ENCODE measurements at places on chromosomes 12 and 14.

- no peaks in the 10 kb centered on the region for H3K4me1 ChIP-seq
- no peak overlapping the region for H3K4me3 ChIP-seq
- no peak for DNase-seq
- H3K27me3 ChIP-seq = no peaks in the 10 kb centered on the region
- no peak overlapping the region for H3K27ac ChIP-seq
Measured at GRCh38 chr14:61375218-61375617, 53.8 kb downstream of the PRKCH start.

- no peaks in the 10 kb centered on the region for H3K27me3 ChIP-seq
- no peak overlapping the region for H3K4me3 ChIP-seq
- no peak for DNase-seq
- no peak overlapping the region for H3K27ac ChIP-seq
Measured at GRCh38 chr14:60183138-60183537, 17.9 kb upstream of the DHRS7 start.

GRCh38 chr12:230925-231671, 17.1 kb upstream of the SLC6A12 start:
- no peak overlapping the region for H3K4me3 ChIP-seq
- H3K36me3 ChIP-seq = no peaks in the 10 kb centered on the region
- H3K4me1 ChIP-seq = peaks cover 4% of the 10 kb centered on the region

- H3K27me3 ChIP-seq = no peaks in the 10 kb centered on the region
- peaks cover 6% of the 10 kb centered on the region for H3K4me1 ChIP-seq
- H3K36me3 ChIP-seq = no peaks in the 10 kb centered on the region
- H3K27ac ChIP-seq = no peak overlapping the region
- H3K4me3 ChIP-seq = no peak overlapping the region
Measured at GRCh38 chr12:11832093-11832492, 182.6 kb downstream of the ETV6 start.

DNA sequence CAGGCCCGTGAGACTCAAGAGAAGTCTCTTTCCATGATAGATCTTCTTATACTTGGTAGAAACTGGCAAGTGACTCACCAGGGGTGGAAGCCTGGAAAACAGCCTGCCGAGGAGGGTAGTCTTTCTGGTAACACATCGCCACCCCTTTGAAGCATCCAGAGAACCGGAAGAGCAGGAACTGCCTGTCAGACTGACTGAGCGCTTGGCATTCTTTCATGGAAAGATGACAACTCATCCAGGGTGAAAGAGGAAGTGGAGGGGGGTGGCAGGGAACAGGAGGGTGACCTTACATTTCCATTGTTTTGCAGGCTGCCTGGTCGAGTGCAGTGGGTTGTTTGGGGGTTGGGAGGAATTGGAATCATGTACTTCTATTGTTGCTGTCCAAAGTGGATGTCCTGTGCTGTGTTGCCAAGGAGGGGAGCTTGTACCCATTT, 34.5 kb downstream of the PRKCH start:
- peaks cover 2% of the 10 kb centered on the region for H3K4me1 ChIP-seq
- H3K27ac ChIP-seq = no peak overlapping the region
- no peaks in the 10 kb centered on the region for H3K27me3 ChIP-seq
- DNase-seq = peak; percentile 54
- no peak overlapping the region for H3K4me3 ChIP-seq
- H3K36me3 ChIP-seq = no peaks in the 10 kb centered on the region

DNA sequence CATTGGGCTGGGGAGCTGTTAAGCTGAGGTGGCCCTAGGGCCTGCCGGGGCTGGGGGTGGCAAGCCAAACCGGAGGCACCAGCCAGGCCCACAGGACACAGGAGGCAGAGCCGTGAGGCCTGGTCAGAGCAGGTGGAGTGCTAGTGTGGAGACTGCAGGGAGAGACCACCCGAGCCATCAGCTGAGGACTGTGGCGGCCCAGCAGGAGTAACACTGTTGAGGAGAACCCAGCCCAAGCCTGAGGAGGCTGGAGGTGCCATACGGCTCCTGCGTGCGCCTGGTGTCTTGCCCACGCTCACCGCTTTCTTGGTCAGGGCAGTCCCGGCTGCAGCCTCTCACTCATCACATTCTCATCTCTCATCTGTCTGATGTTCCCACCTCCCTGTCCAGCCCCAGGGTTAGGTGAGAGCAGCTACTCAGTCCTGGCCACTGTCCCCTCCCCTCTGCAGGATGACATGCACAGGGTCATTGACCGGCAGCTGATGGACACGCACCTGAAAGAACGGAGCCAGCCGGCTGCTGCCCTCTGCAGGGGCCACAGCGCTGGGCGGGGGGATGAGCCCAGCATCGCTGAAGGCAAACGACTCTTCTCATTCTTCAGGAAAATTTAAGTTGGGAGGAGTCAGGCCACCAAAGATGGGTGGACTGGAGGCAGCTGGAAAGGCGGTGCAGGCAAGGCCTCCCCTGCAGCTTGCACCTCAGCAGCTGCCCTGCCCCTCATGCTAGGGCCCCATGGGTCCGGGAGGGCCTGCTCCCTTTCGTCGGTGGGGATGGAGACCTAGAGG, 23.8 kb downstream of the RAB35 start:
- no peaks in the 10 kb centered on the region for H3K27me3 ChIP-seq
- DNase-seq = no peak
- H3K27ac ChIP-seq = peak overlapping the region; percentile 58
- H3K4me1 ChIP-seq = peaks cover 39% of the 10 kb centered on the region
- no peak overlapping the region for H3K4me3 ChIP-seq
- H3K36me3 ChIP-seq = peaks cover 5% of the 10 kb centered on the region

GRCh38 chr12:38956337-38956736, 50.9 kb upstream of the CPNE8 start:
- no peaks in the 10 kb centered on the region for H3K4me1 ChIP-seq
- no peak for DNase-seq
- no peak overlapping the region for H3K4me3 ChIP-seq
- no peak overlapping the region for H3K27ac ChIP-seq

GRCh38 chr12:85036234-85036707, at the start of the genes LRRIQ1 and TSPAN19:
LRRIQ1 (plus strand) TSS chr12:85036351; CDS start chr12:85038177, 1,826 bp downstream.
TSPAN19 (minus strand) TSS chr12:85036277; CDS start chr12:85029946, 6,331 bp downstream.
- DNase-seq = peak; percentile 86
- H3K27me3 ChIP-seq = no peaks in the 10 kb centered on the region
- peak within 1 kb of the TSS; percentile 78 for H3K27ac ChIP-seq
- H3K36me3 ChIP-seq = no peaks in the 10 kb centered on the region
- no peaks in the 10 kb centered on the region for H3K4me1 ChIP-seq
- peak within 1 kb of the TSS; percentile 81 for H3K4me3 ChIP-seq

DNA sequence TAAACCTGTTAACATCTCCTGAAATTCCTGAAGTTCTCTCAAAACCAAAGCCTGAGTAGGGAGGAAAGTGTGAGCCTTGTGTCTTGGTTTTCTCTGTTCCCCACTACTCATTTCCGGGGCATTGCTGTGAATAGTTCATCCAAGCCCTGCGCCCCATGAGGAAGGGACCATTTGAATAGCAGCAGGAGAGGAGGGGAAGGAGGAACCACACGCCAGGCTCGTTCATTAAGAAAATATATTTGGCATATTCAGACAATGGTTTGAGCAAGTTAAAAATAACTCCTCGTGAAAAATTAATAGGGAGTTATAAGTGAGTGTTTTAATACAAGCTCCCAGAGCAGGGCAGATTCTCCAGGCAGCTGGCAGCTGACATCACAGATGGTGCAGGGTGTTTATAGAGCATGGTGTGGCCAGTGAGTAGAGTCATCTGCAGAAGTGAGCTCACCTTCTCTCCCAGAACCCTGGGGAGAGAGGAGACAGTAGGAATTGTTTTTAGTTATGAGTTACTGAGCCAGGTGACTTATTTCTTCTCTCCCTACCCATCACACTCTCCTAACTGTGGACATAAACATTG, 29.5 kb upstream of the CISTR start:
- H3K4me1 ChIP-seq = peaks cover 5% of the 10 kb centered on the region
- H3K36me3 ChIP-seq = no peaks in the 10 kb centered on the region
- no peak for DNase-seq
- no peak overlapping the region for H3K4me3 ChIP-seq

GRCh38 chr12:114884575-114884974, 200.6 kb upstream of the TBX3 start:
- no peaks in the 10 kb centered on the region for H3K4me1 ChIP-seq
- H3K27ac ChIP-seq = no peak overlapping the region
- no peaks in the 10 kb centered on the region for H3K36me3 ChIP-seq
- no peak for DNase-seq
- H3K27me3 ChIP-seq = no peaks in the 10 kb centered on the region

GRCh38 chr14:22735096-22735495, 31.4 kb upstream of the OXA1L start:
- H3K27ac ChIP-seq = no peak overlapping the region
- no peaks in the 10 kb centered on the region for H3K27me3 ChIP-seq
- no peak for DNase-seq
- H3K4me1 ChIP-seq = no peaks in the 10 kb centered on the region

DNA sequence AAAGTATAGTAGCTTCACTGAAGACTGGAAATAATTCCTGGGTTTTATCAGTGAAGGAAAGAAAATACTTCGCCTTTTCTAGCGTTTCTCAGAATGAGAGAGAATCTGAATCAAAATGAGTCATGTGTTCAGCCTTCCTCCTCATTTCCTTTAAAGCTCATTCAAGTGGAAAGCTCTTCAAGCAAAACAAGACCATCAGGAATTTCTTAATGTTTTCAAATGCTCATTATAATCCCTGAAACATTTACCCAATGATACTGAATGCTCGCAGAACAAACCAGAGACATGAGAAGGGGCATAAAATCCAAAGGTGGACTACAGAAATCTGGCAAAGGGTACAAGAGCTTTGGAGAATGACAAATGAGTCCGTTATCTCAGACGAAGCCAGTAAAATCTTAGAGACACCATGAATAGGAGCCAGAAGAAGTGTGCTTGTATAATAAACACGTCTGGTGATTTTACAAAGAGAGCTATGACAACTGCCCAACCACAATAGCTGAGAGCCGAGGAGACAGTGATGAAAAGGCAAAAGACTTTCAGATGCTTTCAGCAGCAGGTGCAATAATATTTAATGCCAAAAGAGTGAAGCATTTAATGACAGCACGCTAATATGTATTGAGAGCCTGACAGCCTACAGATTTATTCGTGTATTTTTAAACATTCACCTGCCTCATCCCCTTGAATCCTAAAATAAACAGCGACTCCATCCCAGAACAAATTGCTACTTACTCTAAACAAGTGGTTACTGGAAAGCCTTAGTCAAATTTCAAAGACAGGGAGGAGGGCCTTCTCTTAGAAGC, 19.0 kb downstream of the SPRING1 start:
- no peak for DNase-seq
- H3K4me1 ChIP-seq = peaks cover 8% of the 10 kb centered on the region
- H3K4me3 ChIP-seq = no peak overlapping the region
- H3K36me3 ChIP-seq = peaks cover 45% of the 10 kb centered on the region

DNA sequence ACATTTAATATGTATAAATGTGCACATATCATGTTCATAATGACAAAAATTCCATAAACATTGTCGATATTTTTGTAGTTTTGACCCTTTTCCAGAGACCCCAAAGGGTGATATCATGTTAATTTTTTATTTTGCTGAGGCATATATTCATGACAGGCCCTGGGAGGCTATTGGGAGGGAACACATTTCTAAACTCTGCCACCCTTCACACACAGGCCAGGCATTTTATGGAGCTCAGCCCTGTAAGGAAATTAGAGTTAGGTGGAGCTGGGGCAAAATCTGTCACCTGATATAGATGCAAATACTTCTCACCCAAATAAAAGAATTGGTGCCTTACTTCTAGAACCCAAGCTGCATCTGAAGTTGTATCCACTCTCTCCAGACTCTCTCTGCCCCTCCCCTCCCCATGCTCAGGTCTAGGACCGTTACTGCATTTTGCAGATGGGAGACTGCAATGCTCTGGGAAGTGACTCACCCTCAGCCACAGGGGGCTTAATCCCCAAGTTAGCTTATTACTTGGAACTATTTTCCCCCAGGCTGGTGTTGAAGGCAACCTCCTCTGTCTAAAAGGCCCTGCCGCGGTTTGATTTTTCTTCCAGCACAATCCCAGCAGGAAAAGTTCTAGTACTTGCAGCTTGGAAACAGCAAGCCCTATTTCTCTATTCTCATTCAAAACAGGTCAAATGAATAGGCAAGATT, 238.9 kb downstream of the EMP1 start:
- H3K27ac ChIP-seq = no peak overlapping the region
- no peaks in the 10 kb centered on the region for H3K27me3 ChIP-seq
- H3K4me3 ChIP-seq = no peak overlapping the region
- DNase-seq = peak; percentile 17
- no peaks in the 10 kb centered on the region for H3K36me3 ChIP-seq

GRCh38 chr14:54440476-54440872, 700 bp downstream of the CNIH1 start:
- H3K27me3 ChIP-seq = no peaks in the 10 kb centered on the region
- peaks cover 9% of the 10 kb centered on the region for H3K4me1 ChIP-seq
- H3K4me3 ChIP-seq = peak overlapping the region; percentile 79
- H3K36me3 ChIP-seq = no peaks in the 10 kb centered on the region
- DNase-seq = no peak

DNA sequence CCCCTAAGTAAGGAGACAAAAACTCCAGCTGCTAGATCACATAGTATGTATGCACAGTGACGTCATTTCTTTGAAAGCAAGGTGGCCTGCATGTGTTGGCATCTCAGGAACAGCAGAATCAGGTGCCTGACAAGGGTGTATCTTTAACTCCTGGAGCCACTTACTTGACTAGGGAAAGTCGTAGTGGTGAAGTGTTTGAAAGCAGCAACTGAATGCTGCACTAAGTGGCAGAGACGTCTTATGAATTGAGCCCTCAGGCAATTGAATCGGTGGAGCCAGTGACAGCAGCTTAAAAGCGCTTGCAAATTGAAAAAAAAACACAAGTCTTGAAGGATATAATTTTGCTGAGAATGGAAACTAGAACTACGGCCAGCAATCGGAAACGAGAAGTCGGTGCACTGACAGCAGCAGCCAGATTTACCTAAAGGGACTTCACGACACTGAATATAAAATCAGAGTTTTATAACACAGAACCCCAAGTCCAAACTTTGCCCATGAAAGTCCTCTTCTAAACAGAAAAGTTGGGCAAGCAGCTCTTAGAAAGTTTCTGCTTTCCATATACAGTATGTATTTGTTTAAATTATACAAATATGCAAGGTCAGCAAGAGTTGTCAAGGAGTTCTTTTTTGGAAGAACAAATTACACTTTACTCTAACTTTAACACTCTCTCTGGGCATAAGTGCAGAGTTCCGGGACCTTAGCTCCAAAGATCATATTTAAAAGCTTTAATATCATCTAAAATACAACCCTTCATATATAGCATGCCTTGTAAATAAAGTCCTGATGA, 1.1 kb downstream of the IGF1 start:
- no peak overlapping the region for H3K27ac ChIP-seq
- H3K36me3 ChIP-seq = no peaks in the 10 kb centered on the region
- H3K4me3 ChIP-seq = no peak overlapping the region
- H3K4me1 ChIP-seq = peaks cover 8% of the 10 kb centered on the region
- no peak for DNase-seq
